ENCODE measurements at places on chromosomes 2 and 18.

- DNase-seq: no peak
These were observed 31.5 kb downstream of the CMPK2 start for GRCh38 chr2:6834163-6834562.

GRCh38 chr18:68024716-68025115 lies 508.2 kb upstream of the DSEL start:
- DNase-seq: no peak

GRCh38 chr2:188285049-188285448 lies 6.6 kb upstream of the GULP1 start:
- DNase-seq: no peak

- no peak for DNase-seq
These were observed 34.1 kb downstream of the GLI2 start for GRCh38 chr2:120769787-120770120.

GRCh38 chr2:235206399-235206798 lies 254.6 kb downstream of the SH3BP4 start:
- DNase-seq: no peak

GRCh38 chr2:229301237-229301636 lies 30.1 kb upstream of the PID1 start:
- DNase-seq: no peak

GRCh38 chr2:178830451-178830850 lies 23.2 kb upstream of the TTN start:
- DNase-seq: no peak

GRCh38 chr2:1209761-1210160 lies 203.5 kb upstream of the TPO start:
- DNase-seq: no peak

GRCh38 chr2:232261776-232262175 lies 116.8 kb upstream of the ALPP start:
- DNase-seq: no peak

DNA sequence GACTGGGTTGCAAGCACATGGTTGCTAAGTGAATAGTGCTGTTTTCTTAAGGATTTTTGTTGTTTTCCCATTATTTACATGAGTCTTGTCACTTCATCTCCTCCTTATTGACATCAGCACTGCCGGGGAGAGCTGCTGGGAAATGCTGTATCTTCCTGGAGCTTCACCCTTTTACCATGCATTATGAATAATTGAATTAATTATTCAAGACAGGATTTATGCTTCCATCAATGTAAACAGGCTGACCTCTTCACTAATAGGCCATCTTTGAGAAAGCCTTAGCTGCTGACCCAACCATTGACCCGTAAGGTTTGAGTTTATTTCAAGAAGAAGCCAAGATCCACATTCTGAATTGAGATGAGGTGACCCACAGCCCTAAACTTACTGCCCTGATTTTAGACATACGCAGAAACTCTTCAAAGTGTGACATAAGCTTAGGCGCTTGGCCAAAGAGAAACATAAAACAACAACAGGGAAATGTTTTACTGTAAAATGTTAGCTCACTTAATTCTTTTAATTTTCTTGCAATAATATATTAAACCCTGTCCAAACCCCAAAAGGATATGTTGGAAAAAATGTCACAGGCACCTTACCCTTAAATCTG lies 365.5 kb upstream of the SYT4 start:
- DNase-seq: no peak

DNA sequence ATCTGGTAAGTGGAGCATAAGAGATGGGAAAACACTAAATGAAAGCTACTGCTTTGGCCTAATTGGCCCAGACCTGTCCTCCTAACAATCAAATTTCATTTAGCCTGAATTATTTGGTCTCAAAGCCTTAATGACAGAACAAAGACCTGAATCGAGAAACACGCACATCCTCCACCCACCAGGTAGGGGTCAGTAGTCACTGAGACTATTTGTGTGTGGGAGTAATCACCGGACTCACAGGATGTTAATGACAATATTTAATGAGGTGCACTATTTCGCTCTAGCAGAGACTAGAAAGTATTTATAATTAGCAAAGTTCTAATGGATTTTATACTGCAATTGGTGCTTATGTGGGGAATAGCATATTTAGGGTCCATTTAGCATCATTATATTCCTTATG lies 68.1 kb downstream of the RBM43 start:
- DNase-seq: no peak

DNA sequence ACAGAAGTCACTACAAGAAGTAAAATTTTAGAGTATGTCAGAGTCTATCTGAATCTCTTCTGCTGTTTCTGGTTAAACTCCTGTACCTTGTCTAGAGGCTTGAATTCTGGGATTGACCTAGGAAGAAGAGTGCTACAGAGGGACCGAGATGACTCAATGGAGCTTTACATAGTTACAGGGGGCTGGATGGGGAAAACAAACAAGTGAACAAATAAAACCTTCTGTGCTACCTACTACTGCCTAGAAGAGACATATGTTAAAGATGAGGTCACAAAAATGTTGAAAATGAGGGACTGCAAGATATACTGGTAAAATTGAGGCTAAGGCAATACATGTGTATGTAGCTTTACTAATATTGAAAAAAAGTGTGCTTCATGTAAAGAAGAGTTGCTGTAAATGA lies 265.4 kb upstream of the TFPI start:
- DNase-seq: no peak

All from stimulated activated CD4-positive, alpha-beta T cell treated with anti-CD3 and anti-CD28 coated beads, TNF-alpha, amount 100 ng/mL, for 24 hours (primary cell).